ENCODE measurements at places on chromosomes 6 and 20.

- no peaks in the 10 kb centered on the region for H3K36me3 ChIP-seq
- H3K27me3 ChIP-seq = no peaks in the 10 kb centered on the region
Observed at GRCh38 chr6:101918471-101918870, 525.0 kb downstream of the GRIK2 start.

- no peaks in the 10 kb centered on the region for H3K27me3 ChIP-seq
- no peaks in the 10 kb centered on the region for H3K36me3 ChIP-seq
- H3K27ac ChIP-seq = no peak overlapping the region
- DNase-seq = no peak
Observed at GRCh38 chr6:110938171-110938570, 20.3 kb upstream of the GTF3C6 start.

DNA sequence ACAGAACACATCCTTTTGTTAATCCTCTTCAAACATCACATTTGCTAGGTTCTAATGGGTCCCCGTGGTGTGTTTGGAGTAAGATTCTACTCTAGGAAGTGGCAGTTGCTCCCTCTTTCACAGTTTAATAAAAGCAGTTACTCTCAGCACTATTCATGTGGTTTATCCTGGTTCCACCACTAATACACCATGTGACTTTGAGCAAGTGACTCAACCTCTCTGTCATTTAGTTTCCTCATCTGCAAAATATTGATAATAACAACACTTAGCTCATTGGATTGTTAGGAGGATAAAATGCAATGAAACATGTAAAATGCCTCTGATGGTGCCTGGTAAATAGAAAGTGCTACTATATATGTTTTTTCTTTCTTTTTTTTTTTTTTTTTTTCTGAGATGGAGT, 488.0 kb upstream of the NOX3 start:
- H3K27me3 ChIP-seq = no peaks in the 10 kb centered on the region
- no peak overlapping the region for H3K4me3 ChIP-seq
- H3K27ac ChIP-seq = no peak overlapping the region
- no peak for DNase-seq
- no peaks in the 10 kb centered on the region for H3K4me1 ChIP-seq

DNA sequence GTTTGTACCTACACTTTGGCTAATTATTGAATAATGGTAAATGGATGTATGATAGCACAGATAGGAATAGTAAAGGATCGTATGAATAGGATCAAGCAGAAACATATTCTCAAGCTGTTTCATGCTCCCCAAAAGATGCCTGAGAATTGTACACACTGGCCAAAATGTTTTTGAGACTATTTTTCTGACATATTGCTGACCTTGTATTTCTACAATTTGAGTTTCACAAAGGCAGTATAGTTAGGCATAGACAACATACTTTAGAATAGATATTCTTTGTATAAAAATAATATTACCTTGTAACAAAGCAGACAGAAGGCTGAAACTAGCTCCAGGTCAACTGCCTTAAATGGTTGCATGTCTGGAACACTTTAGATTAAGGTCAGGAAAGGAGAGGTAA, 598.4 kb downstream of the COL12A1 start:
- H3K36me3 ChIP-seq = no peaks in the 10 kb centered on the region
- H3K4me1 ChIP-seq = no peaks in the 10 kb centered on the region
- no peak overlapping the region for H3K4me3 ChIP-seq
- no peak for DNase-seq
- H3K27ac ChIP-seq = no peak overlapping the region
- no peaks in the 10 kb centered on the region for H3K27me3 ChIP-seq

- no peaks in the 10 kb centered on the region for H3K27me3 ChIP-seq
- no peak overlapping the region for H3K4me3 ChIP-seq
- DNase-seq = no peak
- H3K4me1 ChIP-seq = no peaks in the 10 kb centered on the region
- no peak overlapping the region for H3K27ac ChIP-seq
Observed at GRCh38 chr6:21265730-21266044, 327.9 kb upstream of the SOX4 start.

DNA sequence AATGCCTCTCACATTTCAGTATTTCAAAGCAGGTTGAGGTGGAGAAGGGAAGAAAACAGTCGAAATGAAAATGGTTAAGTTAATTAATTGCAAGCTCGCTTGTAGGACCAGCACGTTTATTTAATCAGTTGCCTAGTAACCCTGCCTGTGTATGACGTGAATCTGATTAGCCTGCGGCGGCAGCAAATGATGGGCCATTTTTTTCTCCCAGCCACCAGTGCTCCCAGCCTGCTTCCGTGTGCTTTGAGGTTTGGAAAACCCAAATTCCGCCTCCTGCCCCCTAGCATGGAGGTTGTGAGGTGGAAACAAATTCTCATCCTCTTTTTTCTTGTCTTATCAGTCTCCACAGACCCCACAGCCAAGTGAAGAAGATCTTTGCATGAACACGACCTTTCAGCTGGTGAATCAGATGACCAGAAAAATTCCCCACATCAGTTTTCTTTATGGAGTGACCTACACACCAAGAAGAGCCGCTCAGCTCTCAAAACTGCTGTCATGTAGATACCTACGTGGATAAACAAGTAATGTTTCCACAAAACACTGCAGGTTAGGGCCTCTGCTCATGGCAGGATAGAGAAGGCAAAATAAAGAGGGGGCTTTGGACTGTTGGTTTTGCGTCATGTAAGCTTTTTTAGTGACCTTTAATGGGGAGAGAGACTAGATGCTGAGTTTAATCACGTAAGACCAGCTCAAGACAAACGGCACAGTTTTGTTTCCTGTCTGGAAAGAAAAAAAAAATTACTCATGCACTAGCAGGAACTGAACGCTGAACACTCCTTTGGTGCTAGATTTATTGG, 572.9 kb upstream of the NOX3 start:
- H3K4me1 ChIP-seq = peaks cover 10% of the 10 kb centered on the region
- H3K36me3 ChIP-seq = peaks cover 29% of the 10 kb centered on the region
- no peak for DNase-seq

- H3K4me1 ChIP-seq = no peaks in the 10 kb centered on the region
- peak; percentile 19 for DNase-seq
- H3K27ac ChIP-seq = no peak overlapping the region
- no peak overlapping the region for H3K4me3 ChIP-seq
Observed at GRCh38 chr6:148166339-148166968, 176.2 kb upstream of the SASH1 start.

DNA sequence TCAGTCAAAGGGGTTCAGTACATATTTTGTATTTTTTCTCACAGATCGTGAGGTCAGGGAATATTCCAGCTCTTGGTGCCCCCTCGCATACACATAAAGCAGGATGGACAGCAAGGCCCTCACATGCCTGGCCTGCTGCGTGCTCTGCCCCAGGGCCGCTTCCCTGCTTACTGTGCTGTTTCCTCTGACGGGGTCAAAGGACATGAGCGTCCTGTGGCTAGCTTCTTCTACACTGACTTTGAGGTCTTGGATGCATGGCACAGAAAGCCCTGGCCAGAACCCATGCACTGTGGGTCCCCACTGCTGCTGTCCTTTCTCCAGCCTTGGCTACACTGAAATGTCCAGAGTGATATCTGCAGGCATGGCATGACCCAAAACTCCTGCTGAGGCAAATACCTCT, 92.5 kb upstream of the GGTLC1 start:
- DNase-seq = no peak
- no peak overlapping the region for H3K4me3 ChIP-seq
- H3K27me3 ChIP-seq = no peaks in the 10 kb centered on the region
- no peaks in the 10 kb centered on the region for H3K4me1 ChIP-seq
- H3K36me3 ChIP-seq = no peaks in the 10 kb centered on the region

DNA sequence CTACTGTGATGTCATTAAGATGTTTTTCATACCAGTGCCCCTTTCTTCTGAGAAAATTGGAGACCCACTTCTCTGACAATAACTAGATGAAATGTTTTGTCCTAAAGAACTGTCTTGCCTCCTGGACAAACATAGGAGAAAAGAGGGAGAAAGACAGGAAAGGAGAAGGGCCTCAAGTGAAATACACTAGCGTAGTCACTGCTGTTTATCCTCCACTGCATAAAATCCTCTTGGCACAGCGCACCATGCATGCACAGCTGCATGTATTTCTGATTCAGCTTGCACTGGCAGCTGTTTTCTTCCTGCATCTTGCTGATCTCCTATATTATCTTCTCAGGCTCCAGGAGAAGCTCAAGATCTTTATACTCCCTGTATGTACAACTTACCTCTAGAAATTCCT, 158.0 kb upstream of the BMP5 start:
- no peak overlapping the region for H3K4me3 ChIP-seq
- H3K4me1 ChIP-seq = no peaks in the 10 kb centered on the region
- H3K27ac ChIP-seq = no peak overlapping the region
- no peak for DNase-seq
- no peaks in the 10 kb centered on the region for H3K36me3 ChIP-seq

GRCh38 chr6:129936329-129937165, 75.4 kb upstream of the TMEM244 start:
- peaks cover 10% of the 10 kb centered on the region for H3K27me3 ChIP-seq
- H3K27ac ChIP-seq = no peak overlapping the region
- H3K4me3 ChIP-seq = no peak overlapping the region
- H3K4me1 ChIP-seq = no peaks in the 10 kb centered on the region
- no peak for DNase-seq

DNA sequence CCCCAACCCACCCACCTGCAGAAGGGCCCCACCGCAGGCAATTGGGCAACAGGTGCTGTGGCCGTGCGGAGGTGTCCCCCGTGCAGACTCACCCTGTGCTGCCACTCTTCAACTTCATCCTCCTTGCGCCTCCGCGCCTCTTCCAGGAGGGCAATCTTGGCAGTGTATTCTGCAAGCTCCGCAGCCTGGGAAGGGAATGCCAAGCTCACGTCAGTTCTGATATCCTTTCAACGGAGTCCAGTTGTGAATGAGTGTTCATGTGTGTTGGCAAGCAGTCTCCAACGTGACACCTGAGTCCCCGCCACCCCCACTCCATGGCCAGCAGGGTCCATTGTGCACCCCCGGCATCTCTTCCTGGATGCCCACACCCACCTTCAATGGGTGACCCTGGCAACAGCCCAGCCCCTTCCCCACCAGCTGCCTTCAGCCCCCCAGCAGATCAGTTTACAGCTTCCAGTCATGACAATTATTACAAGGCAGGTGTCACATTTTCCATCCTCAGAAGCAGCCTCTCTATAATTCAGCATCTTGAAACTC, 49.9 kb downstream of the EZR start:
- no peaks in the 10 kb centered on the region for H3K27me3 ChIP-seq
- peak overlapping the region; percentile 86 for H3K27ac ChIP-seq
- peaks cover 33% of the 10 kb centered on the region for H3K4me1 ChIP-seq
- peaks cover 4% of the 10 kb centered on the region for H3K36me3 ChIP-seq
- H3K4me3 ChIP-seq = no peak overlapping the region

GRCh38 chr20:9629831-9630230, 115.4 kb downstream of the LAMP5 start:
- no peak overlapping the region for H3K27ac ChIP-seq
- H3K36me3 ChIP-seq = no peaks in the 10 kb centered on the region
- H3K27me3 ChIP-seq = peaks cover 6% of the 10 kb centered on the region
- H3K4me3 ChIP-seq = no peak overlapping the region
- H3K4me1 ChIP-seq = no peaks in the 10 kb centered on the region
- DNase-seq = no peak

- no peaks in the 10 kb centered on the region for H3K36me3 ChIP-seq
- H3K4me1 ChIP-seq = peaks cover 2% of the 10 kb centered on the region
- DNase-seq = no peak
- peaks cover 19% of the 10 kb centered on the region for H3K27me3 ChIP-seq
- no peak overlapping the region for H3K27ac ChIP-seq
Observed at GRCh38 chr20:37471741-37472235, 49.3 kb upstream of the NNAT start.

GRCh38 chr6:144296973-144297372, 11.8 kb downstream of the UTRN start:
- H3K27me3 ChIP-seq = no peaks in the 10 kb centered on the region
- no peaks in the 10 kb centered on the region for H3K4me1 ChIP-seq
- no peak overlapping the region for H3K27ac ChIP-seq
- no peak for DNase-seq

GRCh38 chr6:165777680-165778079, 114.6 kb upstream of the PDE10A start:
- no peak overlapping the region for H3K4me3 ChIP-seq
- no peak for DNase-seq
- no peaks in the 10 kb centered on the region for H3K4me1 ChIP-seq
- peaks cover 9% of the 10 kb centered on the region for H3K27me3 ChIP-seq
- no peaks in the 10 kb centered on the region for H3K36me3 ChIP-seq

- no peaks in the 10 kb centered on the region for H3K27me3 ChIP-seq
- no peak for DNase-seq
- no peaks in the 10 kb centered on the region for H3K36me3 ChIP-seq
Observed at GRCh38 chr6:162653808-162654207, 73.8 kb downstream of the PRKN start.

- H3K27me3 ChIP-seq = no peaks in the 10 kb centered on the region
- H3K27ac ChIP-seq = no peak overlapping the region
- no peak for DNase-seq
- H3K4me1 ChIP-seq = peaks cover 24% of the 10 kb centered on the region
- H3K36me3 ChIP-seq = no peaks in the 10 kb centered on the region
Observed at GRCh38 chr20:34922654-34923381, 32.8 kb downstream of the GSS start.

- H3K36me3 ChIP-seq = no peaks in the 10 kb centered on the region
- peak overlapping the region; percentile 91 for H3K4me3 ChIP-seq
- H3K4me1 ChIP-seq = peaks cover 36% of the 10 kb centered on the region
- peak overlapping the region; percentile 98 for H3K27ac ChIP-seq
Observed at GRCh38 chr6:26232940-26233648, 131.9 kb upstream of the BTN3A2 start.

- no peaks in the 10 kb centered on the region for H3K4me1 ChIP-seq
- no peaks in the 10 kb centered on the region for H3K27me3 ChIP-seq
- peaks cover 5% of the 10 kb centered on the region for H3K36me3 ChIP-seq
- no peak overlapping the region for H3K4me3 ChIP-seq
Observed at GRCh38 chr6:121000381-121000780, 333.9 kb downstream of the TBC1D32 start.

DNA sequence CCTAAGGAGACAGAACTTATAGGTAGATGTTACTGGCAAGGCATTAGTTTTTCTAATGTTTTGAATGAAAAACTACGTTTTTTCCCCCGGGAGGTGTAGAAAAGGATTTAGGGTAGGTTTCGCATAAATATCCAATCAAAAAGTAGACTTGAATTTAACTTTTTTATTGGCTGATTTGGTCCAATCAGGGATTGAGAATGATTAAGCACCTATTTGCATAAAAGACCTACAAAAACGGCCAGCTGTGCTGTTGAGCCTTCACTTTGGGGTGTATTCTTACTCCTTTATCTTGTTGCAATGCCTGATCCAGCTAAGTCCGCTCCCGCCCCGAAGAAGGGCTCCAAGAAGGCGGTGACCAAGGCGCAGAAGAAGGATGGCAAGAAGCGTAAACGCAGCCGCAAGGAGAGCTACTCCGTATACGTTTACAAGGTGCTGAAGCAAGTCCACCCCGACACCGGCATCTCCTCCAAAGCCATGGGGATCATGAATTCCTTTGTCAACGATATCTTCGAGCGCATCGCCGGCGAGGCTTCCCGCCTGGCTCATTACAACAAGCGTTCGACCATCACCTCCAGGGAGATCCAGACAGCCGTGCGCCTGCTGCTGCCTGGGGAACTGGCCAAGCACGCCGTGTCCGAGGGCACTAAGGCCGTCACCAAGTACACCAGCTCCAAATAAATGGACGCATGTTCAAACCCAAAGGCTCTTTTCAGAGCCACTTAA, 113.5 kb upstream of the BTN3A2 start:
- H3K27me3 ChIP-seq = no peaks in the 10 kb centered on the region
- peak; percentile 15 for DNase-seq
- H3K4me3 ChIP-seq = peak overlapping the region; percentile 99
- peak overlapping the region; percentile 95 for H3K27ac ChIP-seq
- H3K36me3 ChIP-seq = no peaks in the 10 kb centered on the region
